ENCODE measurements at places on chromosomes 1 and 21.

- no peak for DNase-seq
Observed at GRCh38 chr1:115555446-115555845, 86.3 kb upstream of the VANGL1 start.

GRCh38 chr1:208880433-208881100 is 636.4 kb upstream of the PLXNA2 start:
- no peak for DNase-seq

DNA sequence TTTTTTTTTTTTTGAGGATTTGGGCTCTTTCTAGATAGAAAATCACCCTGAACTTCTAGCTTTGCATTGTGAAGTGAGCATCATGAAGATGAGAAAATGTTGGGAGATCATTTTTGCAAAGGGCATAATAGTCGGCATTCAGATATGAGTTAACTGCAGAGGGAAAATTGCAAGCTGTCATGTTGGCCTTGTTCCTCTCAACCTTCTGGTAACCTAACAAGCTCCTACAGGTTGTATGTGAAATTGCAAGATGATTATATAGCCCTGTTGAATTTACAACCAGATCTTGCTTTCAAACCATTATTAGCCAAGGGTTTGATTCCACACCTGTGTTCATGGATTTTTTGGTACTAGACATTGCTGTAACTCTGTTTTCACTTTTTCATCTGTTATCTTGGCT is 2.2 kb downstream of the ELOA start:
- DNase-seq, result no peak

- DNase-seq, result no peak
Observed at GRCh38 chr1:193394336-193394735, 207.9 kb upstream of the B3GALT2 start.

DNA sequence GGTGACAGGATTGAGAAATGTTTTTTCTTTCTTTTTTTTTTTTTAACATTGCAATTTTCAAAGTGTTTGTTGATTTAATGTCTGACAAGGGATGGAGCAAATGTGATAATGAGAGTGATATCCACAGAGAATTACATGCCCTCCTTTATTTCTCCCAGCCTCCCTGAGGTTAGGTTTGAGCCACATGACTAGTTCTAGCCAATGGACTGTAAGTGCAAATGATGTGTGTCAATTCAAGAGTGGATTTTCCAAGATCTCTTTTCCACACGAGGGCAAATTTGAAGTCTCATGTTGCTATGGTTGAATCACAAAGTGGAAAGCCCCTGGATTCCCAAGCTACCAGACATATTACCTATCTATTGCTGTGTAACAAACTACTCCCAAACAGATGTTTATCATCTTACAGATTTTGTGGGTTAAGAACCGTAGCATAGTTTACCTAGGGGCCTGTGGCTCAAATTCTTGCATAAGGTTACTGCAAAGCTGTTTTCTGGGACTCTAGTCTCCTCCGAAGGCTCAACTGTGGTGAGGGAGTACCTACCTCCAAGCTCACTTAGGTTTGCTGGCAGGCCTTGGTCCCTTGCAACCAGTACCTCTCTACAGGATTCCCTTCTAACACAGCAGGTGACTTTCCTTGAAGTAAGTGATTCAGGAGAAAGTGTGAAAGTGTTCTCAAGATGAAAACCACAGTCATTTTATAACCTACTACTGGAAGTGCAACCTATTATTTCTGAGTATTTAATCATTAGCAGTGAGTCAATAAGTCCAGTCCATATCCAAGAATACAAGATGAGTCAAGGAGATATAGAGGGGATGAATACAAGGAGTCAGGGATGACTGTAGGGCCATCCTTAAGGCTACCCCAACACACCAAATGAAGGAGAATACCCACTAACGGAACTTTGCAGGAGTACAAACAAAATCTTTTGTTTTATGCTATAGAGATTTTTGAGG is 533.6 kb downstream of the PTPRC start:
- DNase-seq, result no peak

DNA sequence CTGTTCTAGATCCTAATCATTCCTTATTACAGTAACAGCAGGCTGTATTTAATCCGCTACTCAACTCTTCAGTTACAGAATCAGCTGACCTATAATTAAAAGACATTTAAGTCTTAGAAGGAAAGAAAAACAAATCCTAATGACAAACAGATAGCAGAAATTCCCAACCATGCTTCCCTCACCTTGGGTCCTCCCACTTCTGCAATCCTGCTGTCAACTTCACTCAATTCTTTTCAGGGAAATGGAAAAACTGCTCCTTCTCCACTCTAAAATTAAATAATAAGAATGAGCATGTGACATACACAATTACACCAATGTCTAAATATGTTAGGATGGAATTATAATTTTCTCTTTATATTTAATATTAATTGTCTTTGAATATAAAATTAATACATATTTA is 182.6 kb upstream of the LYPLAL1 start:
- DNase-seq, result no peak

DNA sequence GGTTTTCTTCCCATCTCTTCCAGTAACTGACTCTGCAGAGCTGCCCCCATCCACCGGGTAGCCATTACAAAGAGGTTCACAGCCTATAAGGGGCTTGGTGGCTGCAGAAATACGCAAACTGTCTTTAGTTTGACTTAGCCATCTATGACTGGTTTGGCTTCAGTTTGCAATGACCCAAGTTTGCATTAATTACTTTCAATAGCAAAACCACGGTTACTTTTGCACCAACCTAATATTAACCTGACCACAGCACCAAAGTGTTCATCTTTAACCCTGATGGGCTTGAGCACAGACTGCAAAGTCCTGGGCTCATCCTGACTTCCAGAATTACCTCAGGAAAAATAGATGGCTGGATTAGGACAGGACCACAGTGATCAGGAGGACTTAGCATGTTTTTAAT is 2.2 kb upstream of the HAO2 start:
- no peak for DNase-seq

DNA sequence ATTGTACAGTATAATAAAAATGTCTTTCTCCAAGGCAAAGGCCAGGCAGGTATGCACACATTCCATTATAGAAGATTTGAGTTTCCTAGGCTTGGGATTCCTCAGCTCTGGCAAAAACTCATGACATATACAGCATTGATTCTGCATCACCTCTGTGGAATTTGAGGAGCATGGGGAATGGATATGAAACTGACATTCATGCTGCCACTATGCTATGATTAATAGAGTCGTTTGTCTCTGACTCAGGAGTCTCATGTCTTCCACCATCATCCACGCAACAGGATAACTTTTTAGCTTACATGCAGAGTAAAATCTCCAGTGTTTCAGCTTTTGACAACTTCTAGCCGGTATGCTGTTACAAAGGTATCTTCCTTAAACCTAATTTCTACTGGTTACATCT is 49.8 kb upstream of the ADORA3 start:
- DNase-seq, result no peak

DNA sequence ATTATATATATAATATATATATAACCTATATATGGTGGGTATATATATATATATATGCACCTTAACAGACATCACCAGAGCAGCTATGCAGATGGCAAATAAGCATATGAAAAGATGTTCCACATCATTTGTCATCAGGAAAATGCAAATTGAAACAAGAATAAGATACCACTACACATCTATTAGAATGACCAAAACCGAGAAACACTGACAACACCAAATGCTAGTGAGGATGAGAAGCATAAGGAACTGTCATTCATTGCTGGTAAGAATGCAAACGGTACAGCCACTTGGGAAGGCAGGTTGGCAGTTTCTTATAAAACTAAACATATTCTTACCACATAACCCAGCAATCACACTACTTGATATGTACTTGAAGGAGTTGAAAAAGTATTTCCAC is 219.8 kb upstream of the PRMT6 start:
- no peak for DNase-seq

DNA sequence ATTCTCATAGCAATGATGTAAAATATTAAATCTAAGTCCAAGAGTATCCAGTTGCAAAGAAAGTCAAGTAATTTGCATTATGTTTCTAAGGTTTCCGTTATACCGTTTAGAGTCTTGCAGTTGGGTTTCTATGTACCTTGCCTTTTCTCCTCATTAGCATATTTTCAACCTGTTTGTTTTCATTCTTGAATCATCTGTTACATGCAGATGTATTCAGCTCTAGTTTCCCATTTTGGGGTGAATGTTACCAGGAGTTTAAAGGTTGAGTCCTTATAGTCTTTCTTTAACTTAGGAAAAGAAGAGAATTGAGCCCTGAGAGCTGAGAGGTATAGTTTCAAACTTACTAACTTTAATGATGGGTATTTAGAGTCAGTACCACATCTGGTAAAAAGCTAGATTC is 139.9 kb downstream of the NFIA start:
- DNase-seq, result no peak

DNA sequence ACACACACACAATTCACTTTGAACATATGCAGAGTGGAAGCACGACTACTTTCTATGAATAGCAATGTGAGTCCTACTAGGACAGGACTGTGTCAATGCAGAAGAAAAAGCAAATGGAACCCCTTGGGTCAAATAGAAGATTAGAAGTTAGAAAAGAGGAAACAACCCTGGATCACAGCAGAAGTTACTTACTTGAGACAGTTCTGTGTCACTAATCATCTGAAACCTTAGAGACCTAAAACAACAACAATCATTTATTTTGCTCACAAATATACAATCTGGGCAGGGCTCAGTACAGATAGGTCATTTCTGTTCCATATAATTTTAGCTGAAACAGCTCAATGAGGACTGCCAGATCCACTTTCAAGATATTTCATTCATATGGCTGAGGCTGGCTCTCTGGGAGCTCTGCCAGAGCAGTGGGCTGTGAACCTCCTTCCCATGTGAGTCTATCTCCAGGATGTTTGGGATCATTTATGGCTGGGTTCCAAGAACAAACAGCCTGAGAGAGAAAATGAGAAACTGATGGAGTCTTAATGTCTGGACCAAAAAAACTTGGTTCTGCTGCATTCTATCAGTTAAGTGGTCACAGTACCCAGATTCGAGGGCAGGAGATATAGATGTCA is 42.5 kb upstream of the IL10 start:
- DNase-seq, result no peak

DNA sequence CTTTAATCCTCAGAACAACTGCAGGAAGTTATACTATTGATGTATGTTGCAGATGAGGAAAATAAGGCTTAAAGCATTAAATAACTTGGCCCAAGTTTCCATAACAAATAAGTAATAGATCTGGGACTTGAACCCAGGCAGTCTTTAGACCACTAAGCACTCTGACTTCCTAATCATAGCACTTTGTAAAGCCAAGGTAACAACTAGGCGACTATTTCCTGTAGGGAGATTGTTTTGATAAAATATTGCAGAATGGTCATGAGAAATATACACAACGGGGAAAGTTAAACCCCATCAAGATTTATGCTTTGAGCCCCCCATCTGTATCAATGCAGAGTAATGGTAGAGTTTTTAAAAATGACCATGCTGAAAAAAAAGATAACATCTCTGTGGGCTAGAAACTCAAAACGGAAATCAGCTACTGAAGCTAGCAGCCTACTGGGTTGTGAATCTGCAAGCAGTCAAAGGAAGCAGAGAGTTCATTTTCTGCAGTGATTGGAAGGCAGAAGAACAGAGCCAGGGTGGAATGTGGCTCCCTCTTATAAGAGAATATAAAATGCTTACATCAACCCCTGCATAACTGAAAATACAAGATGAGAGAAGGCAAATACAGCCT is 111.2 kb upstream of the OLIG2 start:
- no peak for DNase-seq

GRCh38 chr1:89671775-89672488 is 39.0 kb downstream of the LRRC8C start:
- no peak for DNase-seq

GRCh38 chr21:33514229-33514628 is 22.7 kb upstream of the DNAJC28 start:
- DNase-seq, result no peak

DNA sequence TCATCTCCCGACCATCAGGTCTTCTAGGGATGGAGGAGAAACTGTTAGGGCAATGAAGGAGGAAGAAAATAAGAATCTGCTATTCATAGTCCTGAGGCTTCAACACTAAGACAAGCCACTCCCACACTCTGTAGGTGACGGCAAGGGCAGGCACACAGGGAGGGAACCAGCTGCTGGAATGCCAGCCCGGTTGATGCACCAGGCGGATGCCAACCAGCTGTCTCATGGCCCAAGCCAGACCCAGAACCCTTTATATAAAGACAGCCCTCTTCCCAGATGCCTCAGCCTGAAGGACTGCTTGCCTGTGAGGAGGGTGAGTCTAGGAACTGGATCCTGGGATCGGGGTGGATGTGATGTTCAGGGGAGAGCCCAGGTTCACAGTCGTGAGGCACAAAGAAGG is at the start of gene KPRP:
TSS of gene KPRP (plus strand) at position 279 of the 400 bp plus-strand sequence. CDS start 1,564 bp downstream, outside the sequence.
- peak; percentile 48 for DNase-seq

- no peak for DNase-seq
Observed at GRCh38 chr1:201882665-201883132, 6.0 kb upstream of the SHISA4 start.

GRCh38 chr1:222392556-222392955 is 155.3 kb downstream of the HHIPL2 start:
- DNase-seq, result no peak

- peak; percentile 48 for DNase-seq
Observed at GRCh38 chr1:12031039-12031980, 12.0 kb downstream of the MIIP start.

GRCh38 chr1:163071405-163072255 is 2.5 kb downstream of the RGS4 start:
- no peak for DNase-seq

- DNase-seq, result no peak
Observed at GRCh38 chr1:184340984-184341383, 45.8 kb upstream of the C1orf21 start.

GRCh38 chr1:154441241-154441888 is 36.2 kb downstream of the IL6R start:
- no peak for DNase-seq

Data from posterior cingulate gyrus (tissue), 11 donors.